HAP-1 (cell line): ENCODE measurements at places on chromosomes 3 and 15.

DNA sequence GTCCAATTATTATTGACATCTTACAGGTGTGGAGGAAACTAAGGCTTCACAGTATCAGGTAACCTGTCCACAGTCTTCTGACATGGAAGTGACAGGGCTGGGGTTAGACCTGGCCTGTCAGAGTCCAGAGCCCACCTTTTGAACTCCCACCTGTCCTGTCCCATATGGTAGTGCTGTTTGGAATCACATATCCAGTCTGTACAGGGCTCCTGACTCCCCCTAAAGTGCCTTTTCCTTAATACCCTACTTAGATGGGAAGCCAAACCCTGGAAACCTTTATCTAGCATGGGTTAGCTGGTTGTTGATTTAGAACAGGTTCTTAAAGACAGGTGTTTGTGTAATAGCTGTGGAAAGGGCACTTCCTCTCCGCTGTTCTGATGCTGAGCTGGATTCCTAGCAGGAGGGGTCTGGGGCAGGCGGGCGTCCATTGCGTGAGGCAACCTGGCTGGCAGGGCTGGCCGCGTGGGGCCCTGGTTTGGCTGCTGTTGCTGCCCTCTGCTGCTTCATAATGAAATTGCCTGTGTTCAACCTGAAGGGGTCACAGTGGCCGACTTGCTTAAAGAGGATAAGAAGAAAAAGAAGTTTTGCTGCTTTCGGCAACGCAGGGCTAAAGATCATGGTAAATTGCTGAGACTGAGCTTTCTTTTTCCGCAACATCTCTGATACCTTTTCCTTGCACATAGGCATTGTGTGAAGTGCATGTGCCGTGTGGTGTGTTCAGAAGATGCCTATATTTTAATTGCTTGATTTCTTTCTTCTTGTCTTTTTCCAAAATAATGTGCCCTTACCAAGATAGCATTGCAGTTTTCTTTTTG, 136.2 kb downstream of the CHDH start:
- DNase-seq, result peak; percentile 66

DNA sequence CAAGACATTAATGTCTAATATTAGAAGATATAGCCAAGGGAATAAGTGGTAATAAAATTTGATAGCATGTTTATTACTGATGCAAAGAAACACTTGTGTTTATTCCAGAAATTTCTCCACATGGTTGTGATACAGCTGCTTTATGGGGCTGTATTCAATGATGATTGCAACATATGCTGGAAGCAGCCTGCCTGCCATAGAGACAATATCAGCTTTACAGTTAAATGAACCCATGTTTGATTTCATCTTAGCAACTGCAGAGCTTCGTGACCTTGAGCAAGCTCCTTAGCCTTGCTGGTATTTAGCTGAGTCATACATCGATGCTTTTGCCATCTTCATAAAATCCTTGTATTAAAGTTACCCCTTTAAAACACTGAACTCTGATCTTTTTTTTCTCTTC, 168.1 kb upstream of the STAC start:
- no peak for DNase-seq

- DNase-seq, result no peak
These were observed 44.9 kb downstream of the ATP1B3 start for GRCh38 chr3:141921316-141921715.

- no peak for DNase-seq
These were observed 1108.5 kb upstream of the EPHA6 start for GRCh38 chr3:95705786-95706418.

- DNase-seq, result no peak
These were observed 34.5 kb downstream of the DCP1A start for GRCh38 chr3:53312832-53313231.

DNA sequence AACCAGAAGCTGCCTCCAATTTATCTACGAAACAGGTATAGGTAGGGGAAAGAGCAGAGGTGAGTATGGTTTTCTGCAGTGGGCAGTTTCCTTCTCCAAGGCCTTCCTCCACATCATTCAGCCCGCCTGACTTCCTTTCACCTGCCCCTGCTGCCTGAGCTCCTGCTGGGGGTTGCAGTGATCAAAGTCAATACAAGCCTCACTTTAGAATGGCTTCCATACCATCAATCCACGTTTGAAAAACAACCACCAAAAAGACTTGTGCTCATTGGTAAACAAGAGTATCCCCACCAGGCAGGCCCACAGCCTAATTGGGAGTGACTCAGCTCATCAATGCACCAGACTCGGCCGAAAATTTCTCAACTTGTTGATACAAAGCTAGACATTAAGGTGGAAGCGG, 159.9 kb downstream of the MAGI1 start:
- no peak for DNase-seq

- no peak for DNase-seq
These were observed 115.1 kb downstream of the SLCO3A1 start for GRCh38 chr15:91968610-91969009.

DNA sequence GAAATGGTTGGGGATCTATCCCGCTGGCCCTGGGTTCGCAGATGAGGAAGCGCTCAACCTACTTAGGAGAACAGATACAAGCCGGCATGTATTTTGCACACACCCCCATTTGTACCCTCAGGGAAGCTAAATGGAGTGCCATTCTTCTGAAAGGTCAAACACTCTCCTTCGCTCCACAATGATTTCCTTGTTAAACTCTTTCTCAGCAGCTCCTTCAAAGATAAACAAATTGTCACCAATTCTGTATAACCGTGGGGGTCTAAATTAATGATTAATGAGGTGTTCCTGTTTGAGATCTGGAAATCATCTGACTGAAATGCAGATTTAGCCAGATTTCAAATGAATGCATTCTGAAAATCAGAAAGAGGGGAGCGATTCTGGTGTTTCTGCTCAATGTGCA, 124.0 kb downstream of the MEGF11 start:
- DNase-seq, result no peak

- no peak for DNase-seq
These were observed 116.9 kb downstream of the SLC9A9 start for GRCh38 chr3:143731320-143731719.

DNA sequence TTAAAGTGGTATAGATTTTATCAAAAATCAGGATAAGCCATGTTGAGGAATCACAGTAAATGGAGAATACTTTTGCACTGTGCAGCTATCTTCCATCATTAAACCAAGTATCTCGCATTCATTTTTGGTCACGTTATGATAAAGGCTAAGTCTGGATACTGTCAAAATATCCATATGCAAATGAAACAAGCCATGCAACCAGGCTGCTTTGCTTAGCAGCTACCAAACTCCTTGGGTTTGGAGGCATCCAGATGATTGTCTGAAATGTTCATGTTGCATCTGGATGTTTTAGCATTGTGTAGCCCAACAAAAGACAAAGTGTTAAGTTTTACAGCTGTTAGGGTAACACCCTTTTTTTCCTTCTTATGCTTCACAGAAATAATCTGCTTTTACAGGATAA, 322.9 kb upstream of the MDFIC2 start:
- no peak for DNase-seq

GRCh38 chr3:147119989-147120388, 286.4 kb downstream of the ZIC4 start:
- DNase-seq, result no peak

DNA sequence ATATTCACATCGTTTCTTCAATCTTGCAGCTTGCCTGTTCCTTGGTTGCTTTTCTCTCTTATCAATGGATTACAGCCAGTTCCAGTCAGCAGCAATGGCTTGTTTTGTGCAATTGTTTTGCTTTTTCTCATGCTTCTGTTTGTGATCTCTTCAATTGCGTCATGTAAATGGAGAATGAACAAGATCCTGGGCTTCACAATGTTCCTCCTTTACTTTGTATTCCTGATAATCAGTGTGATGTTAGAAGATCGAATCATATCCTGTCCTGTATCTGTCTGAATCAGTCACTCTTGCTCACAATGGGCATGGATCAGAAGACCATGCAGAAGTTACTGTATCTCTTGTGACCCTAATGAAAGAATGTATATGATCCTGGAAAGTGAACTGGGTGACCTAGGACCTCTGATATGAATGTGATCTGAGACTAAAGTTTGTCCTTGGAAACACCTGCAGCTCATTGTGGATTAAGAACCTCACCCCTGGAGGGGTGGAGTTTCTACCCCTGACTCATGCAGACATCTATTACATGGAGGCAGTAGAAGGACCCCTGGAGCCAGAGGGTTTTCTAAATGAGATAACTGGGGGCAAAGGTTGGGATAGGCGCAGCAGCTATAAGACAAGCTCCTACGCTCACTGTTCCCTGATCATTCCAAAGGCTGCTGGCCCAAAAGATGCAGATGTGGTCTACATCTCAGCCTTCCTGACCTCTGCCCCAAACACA, 32.2 kb downstream of the SLC24A1 start:
- DNase-seq, result no peak

DNA sequence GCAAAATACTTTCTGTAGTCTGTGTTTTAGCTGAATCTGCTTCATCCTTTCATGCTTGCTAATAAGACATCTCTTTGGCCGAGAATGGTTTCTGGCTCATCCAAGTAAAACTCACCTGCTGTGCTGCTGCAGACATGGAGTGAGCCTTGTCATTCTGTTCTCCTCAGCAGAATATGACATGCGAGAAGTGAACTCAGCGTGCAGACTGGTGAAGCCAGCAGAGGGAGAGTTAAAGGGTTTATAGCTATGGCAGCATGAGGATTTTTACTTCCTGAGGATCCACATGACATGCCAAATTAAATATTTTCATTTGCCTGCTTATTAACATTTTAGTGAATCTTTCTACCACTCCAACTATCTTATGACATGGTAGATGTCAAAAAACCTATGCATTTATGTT, 658.4 kb upstream of the NECTIN3 start:
- no peak for DNase-seq

DNA sequence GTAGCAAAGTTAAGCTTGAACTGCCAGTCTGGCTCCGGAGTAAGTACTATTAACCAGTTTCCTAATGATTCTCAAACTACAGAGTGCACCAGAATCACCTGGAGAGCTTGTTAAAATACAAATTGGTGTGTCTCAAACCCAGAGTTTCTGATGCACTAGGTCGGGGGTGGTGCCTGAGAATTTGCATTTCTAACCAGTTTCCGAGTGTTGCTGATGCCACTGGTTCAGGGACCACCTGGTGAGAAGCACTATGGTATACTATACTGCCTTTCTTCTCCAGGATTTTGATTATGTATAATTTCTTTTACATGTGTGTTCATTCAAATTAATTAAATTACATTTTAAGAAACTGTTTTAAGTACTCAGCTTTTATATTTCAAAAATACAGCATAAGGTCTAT, 48.8 kb upstream of the PLSCR5 start:
- no peak for DNase-seq

GRCh38 chr3:195077611-195078540, 193.1 kb downstream of the XXYLT1 start:
- DNase-seq, result no peak

DNA sequence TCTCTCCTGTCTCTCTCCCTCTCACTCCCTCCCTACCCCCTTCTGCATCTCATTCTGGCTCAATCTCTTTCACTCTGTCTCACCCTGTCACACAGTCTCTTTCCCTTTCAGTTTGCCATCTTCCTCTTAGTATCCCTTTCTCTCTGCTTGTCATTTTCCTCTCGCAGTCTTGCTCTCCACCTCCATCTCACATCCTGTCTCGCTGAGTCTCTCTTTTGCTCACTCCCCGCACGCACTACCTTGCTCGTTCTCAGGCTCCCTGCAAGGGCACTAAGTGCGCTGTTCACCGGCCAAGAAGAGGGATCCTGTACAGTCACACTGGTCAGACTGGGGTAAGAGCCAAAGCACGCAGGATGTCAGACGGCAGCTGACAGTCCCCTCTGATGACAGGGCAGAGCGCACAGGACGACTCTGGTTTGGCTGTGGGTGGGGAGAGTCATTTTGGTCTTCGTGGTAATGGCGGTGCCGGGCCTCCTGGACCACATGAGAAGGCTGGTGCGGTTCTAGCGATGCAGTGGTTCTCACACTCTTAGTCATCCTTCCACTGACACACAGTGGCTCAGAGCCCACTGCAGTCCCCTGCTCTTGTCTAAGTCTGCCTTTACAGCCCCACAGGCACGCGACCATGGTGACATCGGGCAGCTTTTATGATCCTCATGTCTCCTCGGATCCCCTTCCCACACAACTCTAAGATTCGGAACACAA, 356.8 kb downstream of the FOXP1 start:
- DNase-seq, result no peak

- peak; percentile 47 for DNase-seq
These were observed 86.1 kb upstream of the SERPINI2 start for GRCh38 chr3:167559924-167560323.

- DNase-seq, result no peak
These were observed 73.7 kb downstream of the OCA2 start for GRCh38 chr15:28025413-28025812.

GRCh38 chr15:50463423-50464358, 39.5 kb downstream of the USP8 start:
- no peak for DNase-seq

- DNase-seq, result peak; percentile 44
These were observed at the start of gene CAND2 for GRCh38 chr3:12796171-12797123. Gene CAND2, plus strand, starts transcription at chr3:12796680. Its CDS starts 41 bp downstream, at chr3:12796721.

DNA sequence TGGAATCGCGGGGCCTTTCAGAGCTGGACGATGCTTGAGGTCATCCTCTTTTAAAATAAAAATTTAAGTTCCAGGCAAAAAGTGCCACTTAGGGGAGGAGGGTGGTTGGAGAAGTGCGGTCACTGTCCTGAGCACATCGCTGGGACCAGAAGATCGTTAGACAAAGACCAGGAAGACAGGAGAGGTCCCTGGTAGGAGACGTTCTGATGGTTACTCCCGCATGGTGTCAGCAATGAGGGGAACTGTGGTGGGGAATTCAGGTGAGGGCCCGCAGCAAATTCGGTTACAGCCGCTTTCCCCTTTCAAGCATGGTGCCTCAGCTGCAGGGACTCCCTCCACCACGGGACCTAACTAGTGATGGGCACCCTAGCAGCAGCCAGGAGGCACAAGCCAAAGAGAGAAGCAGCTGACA, 1.0 kb upstream of the ISY1 start:
- peak; percentile 58 for DNase-seq

- DNase-seq, result no peak
These were observed 1295.8 kb upstream of the ALCAM start for GRCh38 chr3:104070906-104071305.

- no peak for DNase-seq
These were observed 83.6 kb downstream of the RAP2B start for GRCh38 chr3:153245661-153246060.

DNA sequence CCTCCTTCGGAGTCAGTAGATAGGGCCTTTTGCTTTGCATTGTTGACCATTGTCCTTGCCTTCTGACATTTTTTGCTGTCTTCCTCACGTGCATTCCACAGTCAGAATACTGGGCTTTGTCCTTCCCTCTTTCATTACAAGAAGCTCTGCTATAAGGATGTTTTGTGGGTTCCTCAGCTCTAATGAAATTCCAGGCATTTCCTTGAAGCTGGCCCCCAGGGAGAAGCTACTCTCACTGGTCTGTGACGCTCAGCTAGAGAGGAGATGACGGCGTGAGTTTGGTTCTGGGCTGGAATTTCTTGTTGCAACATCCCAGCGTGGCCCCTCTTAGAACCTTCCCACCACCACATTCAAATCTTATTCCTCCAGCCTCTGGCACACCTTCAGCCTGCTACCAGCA, 210.2 kb downstream of the TJP1 start:
- DNase-seq, result no peak

GRCh38 chr3:41700155-41700554, 261.7 kb downstream of the ULK4 start:
- no peak for DNase-seq

GRCh38 chr3:182711853-182712252, 81.5 kb upstream of the ATP11B start:
- no peak for DNase-seq

- DNase-seq, result no peak
These were observed 391.1 kb upstream of the MDFIC2 start for GRCh38 chr3:70703305-70704102.
